ENCODE measurements at places on chromosomes 5 and 9.

DNA sequence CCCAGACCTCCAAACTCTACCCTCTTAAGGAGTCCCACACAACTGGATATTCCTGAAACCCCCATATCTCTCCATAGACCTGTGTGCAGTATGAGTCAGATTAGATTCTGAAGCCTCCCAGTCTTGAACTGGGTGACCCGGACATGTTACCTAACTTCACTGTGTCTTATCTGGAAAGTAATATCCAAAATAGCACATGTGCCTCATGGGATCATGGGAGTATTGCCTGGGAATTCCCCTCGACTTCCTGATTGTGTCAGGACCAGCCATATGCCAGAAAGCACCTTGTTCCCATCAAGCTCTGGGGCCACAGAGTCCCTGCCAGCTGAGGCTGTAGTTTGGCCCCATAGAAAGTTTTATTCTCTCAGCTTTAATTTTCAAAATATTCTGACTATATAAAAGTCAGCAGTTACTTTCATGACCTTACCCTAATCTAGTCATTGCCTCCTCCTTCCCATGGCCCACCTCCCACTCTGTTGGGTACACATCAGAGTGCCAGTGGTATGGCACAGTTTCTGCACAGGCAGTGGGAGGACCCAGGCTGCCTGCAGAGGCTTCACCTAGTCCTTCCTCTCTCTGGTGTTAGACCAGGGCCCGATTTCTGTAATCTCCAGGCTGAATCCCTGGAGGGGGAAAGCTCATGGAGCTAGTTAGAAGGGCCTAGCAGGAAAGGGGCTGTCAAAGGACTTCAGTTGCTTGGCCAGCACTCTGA is 19.5 kb upstream of the B4GALT1 start:
- DNase-seq, result no peak

DNA sequence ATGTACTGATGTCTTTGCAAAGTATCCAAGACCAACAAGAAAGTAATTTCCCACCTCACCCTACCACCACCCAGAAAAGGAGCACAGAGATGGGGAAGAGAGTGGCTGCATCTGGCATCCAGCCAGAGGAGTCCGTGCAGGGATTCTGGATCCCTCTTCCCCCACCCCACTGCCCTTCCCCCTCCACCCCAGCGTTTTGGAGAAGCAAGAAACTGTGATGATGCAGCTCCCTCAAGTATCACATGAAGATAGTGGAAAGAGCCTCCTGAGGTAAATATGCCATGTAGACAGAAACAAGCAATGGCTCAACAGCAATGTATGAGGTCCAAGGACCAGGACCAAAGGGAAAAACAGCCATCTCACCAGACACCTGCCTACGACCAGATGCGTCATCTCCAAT is 153.8 kb downstream of the DEPDC1B start:
- DNase-seq, result no peak

DNA sequence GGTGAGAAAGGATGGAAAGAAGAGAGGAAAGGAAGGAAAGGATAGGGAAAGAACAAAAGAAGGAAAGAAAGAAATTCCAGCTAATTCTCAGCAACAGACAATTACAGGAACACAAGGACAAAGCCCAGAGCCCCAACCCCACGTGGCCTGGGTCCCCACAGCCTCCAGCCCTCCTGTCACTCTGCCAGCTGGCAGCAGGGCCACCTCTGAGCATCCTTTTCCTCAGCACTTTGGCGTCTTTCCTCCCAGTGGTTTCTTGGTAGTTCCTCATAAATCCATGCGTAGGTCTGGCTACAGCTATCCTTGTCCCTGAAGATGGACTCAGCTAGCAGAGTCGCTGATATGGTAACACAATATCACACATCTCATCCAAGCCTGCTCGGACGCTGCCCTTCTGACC is 28.3 kb downstream of the ADAMTS2 start:
- DNase-seq, result no peak

- DNase-seq, result no peak
Measured at GRCh38 chr5:1180841-1181271, 20.5 kb upstream of the SLC6A19 start.

DNA sequence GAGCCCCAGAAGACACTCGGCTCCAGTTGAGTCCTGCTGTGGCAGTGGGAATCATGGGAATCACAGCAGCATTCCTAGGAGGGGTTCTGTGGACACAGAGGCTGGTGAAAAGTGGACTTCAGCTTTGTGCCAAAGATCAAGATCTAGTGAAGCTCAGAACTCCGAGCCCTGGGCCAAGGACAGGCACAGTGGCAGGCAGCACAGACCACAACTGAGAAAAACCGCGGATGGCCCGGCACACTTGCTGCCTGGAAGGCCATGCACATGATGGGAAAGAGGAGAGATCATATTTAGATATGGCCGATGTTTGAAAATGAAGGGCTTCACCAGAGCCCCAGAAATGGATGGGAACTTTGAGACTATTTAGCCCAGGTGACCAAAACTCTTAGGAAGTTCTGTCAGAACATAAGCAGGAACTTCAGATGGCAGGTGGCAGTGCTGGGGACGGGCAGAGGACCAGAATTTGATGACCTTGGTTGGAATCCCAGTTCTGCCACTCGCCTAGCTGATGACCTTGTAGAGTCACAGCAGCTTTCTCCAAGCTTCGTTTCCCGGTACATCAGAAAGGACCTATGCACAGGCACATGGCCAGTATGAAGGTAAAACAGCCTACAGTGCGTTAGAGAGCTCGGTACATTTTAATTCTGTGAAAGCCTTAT is 18.0 kb downstream of the BARHL1 start:
- DNase-seq, result no peak

- no peak for DNase-seq
Measured at GRCh38 chr5:142643634-142644033, 42.3 kb downstream of the FGF1 start.

- no peak for DNase-seq
Measured at GRCh38 chr5:15914638-15915037, 265.0 kb downstream of the MARCHF11 start.

DNA sequence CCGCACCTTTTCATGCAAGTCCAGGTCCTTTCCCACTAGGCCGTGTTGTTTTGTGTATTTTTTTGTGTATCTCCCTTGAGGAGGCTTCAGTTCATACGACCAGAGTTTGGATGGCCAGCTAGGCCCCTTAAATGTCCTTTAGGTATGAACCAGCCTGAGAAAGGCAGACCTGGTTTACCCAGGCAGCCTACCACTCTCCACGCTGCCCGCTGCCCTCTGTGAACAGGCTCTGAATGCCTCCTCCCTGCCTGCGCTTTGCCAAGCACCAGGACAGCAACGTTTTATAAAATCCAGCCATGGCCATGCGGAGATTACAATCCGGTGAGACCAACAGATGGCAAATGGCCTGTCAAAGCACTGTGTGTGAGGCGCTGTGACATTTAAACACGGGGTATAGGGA is 626 bp upstream of the CLTB start:
- DNase-seq, result no peak

- no peak for DNase-seq
Measured at GRCh38 chr9:9498846-9499245, 1114.0 kb downstream of the PTPRD start.

DNA sequence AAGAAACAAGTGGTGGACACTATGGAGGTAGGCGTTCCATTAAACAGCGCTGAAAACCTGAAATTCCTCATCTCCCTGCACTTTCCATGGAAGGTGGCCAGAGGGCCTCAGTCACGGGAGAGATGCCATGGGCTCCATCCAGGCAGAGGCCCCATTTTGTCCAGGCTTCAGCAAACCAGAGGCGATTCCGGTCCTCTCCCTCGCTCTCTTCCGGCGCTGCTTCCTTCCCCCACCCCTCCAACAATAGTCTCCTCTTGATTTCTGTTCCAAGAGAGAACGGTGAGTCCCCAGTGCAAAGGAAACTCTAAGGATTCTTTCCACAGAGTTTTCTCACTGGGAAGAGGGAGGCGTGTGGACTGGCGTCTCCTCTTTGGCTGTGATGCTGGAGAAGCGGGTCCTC is 7.5 kb downstream of the ZNF366 start:
- no peak for DNase-seq

DNA sequence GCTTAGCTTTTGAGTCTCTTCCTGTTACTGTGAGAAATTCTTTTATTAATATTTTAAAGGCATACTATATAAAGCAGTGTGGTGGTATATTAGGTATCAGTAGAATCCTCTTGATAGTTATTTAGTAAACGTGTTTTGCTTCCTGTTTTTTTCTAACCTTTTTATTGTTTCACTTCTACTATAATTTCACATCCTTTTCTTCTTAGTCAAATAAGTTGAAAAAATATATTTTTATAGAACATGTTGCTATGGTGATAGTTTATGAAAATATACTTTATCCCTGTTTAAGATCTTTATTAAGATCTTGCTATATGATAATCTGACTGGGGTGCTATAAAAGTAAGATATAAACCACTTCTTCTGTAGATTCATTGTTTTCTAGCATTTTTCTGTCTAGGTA is 2.1 kb downstream of the POLK start:
- no peak for DNase-seq

- DNase-seq, result no peak
Measured at GRCh38 chr5:126871441-126871840, 94.5 kb downstream of the LMNB1 start.

DNA sequence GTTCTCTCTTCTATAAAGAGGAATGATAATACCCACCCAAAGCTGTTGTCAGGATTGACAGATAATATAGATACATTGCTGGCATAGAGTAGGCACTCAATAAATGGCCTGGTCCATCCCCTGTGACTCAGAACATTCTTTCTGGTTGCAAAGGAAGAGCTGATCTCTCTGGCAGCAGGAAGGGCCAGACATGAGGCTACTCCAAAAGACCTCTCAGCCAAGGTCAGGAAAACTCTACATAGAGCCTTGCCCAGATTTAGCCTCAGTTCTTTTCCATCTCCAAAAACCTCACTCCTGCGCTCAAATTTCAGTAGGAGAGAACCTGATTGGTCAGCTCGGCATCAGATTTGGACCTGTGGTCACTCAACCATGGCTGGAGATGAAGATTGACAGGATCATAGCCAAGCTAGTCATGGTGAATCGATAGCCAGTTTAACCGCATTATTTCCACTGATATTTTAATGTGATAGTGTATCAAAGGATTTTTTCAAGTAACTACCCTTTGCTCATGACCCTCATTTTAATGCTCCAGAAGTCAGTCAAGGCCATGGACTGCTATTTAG is 319.6 kb downstream of the DRD1 start:
- DNase-seq, result no peak

DNA sequence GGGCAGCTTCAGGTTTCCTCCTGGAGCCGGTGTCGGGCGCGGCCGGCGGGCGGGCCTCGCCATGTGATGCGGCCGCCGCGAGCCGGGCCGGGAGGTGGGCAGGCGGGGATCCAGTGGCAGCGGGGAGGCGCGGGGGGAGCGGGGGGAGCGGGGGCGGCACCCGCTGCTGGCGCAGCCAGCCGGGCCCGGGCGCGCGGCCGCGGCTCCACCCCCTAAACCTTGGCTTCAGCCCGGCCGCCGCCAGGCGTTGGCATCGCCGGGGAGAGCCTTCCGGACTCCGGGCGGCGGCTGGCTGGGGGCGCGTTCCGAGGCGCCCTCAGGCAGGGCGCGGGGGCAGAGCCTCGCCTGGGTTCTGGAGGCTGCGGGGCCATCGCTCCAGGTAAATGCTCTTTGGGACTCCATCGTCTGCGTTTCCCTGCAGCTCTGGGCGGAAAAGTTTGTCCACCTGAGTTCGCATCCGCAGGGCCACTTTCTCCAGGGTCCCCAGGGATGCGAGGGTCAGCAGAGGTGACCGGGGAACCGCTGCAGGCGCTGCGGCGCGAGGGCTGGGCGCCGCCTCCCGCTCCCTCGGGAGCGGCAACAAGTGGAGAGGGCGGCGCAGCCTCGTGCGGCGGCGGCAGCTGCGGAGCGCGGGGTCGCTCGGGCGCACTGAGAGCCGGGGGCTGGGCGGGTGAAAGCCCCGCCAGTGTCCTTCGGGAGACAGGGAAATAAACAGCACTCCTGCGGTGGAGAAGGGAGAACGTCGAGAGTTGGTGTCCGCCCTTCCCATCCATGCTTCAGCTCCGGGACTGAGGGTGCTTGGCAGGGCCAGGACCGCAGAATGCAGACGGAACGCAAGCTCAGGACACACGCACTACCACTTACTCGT is at the start of gene ARHGEF28:
ARHGEF28 (plus strand) TSS at position 253 of the 868 bp plus-strand sequence. CDS start 58,656 bp downstream, outside the sequence.
- no peak for DNase-seq

DNA sequence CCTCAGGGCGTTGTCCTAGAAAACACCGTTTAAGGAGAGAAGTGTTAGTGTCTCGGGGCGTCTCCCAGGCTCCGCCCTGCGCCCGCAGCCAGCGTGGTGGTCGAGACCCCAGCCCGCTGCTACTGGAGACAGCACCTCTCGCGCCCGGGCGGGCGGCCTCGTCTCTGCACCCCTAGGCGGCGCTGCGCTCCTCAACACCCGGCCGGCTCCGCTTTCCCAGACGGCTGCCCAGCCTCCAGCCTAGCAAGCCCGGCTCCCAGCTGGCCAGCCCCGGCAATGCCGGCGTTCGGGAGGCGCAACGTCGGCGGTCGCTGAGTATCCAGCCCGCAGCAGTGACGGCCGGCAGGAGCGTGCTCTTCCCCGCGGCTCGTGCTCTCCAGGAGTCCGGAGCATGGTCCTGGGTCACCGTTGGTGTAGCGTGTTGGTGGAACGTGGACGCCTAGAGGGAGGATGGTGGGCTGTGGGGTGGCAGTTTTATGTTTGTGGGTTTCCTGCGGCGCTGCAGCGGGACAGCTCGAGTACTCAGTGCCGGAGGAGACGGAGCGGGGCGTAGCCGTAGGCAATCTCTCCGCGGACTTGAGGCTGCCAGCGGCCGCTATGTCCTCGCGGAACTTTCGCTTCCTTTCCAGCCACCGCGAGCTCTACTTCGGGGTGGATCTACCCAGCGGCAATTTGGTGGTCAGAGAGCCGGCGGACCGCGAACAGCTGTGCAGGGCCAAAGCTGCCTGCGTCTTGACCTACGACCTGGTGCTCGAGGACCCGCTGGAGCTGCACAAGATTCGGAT is 536 bp downstream of the PCDHAC1 start:
- DNase-seq, result no peak

- no peak for DNase-seq
Measured at GRCh38 chr5:120382833-120383232, 81.3 kb upstream of the PRR16 start.

- no peak for DNase-seq
Measured at GRCh38 chr5:177433658-177434217, 7.3 kb downstream of the GRK6 start.

DNA sequence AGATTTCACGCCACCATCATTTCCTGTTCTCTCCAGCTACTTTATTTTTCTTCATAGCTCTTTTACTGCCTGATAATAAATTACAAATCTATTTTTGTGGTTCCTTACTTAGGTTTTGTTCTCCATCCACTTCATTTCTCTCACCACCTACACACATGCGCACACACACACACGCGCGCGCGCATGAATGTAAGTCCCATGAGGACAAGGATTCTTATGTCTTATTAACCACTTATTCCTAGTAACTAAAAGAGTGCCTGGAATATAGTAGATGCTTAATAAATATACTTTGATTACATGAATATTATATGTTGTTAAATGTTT is 116.5 kb downstream of the TRPM6 start:
- no peak for DNase-seq

GRCh38 chr9:132591751-132592314 is 9.4 kb downstream of the BARHL1 start:
- DNase-seq, result no peak

DNA sequence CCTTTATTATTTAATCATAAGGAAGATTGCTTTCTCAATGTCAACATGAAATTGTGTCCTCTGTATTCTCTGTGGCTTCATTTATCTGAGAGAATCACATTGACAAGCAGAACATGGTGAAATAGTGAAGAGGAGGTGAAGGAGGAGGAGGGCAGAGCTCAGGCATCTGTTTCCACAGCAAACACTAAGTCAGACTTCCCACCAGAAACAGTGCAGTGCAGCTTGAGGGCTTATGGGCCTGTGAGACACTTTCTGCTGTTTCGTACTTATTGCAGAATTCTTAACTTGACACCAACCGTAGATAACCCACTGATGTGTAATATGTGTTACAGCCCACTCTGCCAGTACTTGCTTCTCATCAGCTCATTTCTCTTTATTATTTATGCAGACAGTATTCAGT is 386.3 kb downstream of the DIRAS2 start:
- no peak for DNase-seq
